Activated CD4-positive, alpha-beta memory T cell treated with anti-CD3 and anti-CD28 coated beads for 36 hours (primary cell): ENCODE measurements at places on chromosomes 6 and 20. TPM values are rescaled to one million over a fixed set of nuclear protein-coding genes. Genes with fewer than 3 reads are reported as not detected.

Gene OVOL2
- total RNA-seq, result not detected

DNA sequence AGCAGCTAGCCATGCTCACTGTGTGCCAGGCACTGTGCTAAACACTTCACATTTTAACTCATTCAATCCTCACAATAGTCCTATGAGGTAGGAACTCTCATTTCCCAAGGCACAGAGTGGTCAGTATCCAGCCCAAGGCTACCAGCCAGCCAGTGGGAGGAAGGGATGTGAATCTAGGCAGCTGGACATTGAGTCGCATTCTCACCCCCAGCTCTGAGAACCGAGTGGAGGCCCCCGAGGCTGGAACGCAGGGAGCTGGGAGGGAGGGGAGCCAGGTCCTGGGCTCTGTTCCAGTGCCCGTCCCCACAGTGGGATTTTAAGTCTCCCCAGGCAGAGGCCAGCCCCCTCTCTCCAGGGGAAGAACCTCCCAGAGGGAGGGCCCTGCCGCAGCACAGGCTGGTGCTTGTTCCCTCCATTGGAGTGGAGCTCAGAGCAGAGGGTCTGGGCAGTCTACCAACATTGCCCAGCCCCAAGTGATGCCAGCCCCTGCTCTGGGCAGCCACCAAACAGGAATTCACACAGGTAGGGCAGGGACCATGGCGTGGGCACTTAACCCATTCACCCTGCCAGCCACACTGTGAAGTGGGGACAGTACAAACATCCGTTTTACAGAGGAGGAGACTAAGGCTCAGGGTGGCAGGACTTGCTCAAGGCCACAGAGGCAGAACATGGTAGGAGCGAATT lies 131.3 kb downstream of the CEBPB start:
- DNase-seq, result no peak

DNA sequence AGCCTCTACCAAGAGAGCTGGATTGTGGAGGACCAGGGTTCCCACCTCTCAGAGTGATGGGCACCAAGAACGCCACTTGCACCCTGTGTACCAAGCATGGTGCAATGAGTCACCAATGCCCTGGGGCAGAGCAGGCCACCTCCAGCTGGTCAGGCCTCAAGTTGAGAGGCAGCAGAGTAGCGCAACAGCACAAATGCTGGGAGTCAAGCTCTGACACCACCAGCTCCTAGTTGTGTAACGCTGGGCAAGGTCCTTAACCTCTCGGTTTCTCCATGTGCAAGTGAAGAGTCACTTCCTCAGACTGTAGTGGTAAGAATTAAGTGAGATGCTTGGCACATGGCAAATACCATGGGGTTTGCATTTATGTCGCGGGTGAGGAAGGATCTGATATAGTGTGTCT lies 25.6 kb downstream of the GFOD1 start:
- no peak for DNase-seq

DNA sequence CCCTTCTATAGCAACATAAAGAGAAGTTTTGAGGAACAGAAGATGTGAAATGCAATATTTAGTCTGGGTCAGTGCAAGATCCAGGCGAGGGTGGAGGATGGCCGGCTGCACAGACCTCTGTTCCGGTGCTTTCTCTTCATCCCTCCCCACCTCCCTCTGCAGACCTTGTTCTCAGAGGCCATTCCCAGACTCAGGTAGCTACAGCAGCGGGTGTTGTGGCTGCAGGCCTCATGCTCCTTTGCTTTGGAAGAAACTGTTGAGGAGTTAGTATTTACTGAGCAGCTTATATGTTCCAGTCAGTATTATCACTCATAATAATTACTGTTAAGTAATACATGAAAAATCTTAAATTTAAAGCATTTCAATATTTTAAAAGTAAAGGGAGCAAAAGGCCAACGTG lies 1.7 kb downstream of the BTN3A3 start:
- no peak for DNase-seq

GRCh38 chr20:16761305-16761829 lies 13.2 kb downstream of the OTOR start:
- peak; percentile 49 for DNase-seq

Gene C6orf15
- total RNA-seq, result not detected

DNA sequence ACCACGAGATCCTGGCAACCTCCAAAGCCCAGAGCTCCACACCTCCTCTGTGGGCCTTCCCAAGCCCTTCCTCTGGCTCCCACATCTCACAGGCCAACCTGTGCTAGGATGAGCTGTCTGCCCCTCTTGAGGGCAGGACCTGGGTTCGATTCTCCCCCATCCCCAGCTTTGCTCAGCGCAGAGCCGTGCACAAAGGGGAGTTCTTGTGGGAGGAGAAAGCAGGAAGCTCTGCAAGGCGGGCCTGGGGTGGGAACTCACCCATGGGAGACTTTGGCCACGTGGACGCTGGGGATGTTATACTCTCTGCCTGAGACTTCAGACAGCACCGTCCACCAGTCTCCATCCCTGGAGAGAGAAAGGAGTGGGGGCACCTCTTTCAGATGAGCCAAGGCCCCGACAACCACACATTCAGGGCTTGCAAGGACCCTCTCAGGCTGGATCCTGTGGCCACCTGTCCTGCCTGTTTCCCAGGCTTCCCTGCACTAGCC lies 12.7 kb downstream of the SLA2 start:
- DNase-seq, result no peak

DNA sequence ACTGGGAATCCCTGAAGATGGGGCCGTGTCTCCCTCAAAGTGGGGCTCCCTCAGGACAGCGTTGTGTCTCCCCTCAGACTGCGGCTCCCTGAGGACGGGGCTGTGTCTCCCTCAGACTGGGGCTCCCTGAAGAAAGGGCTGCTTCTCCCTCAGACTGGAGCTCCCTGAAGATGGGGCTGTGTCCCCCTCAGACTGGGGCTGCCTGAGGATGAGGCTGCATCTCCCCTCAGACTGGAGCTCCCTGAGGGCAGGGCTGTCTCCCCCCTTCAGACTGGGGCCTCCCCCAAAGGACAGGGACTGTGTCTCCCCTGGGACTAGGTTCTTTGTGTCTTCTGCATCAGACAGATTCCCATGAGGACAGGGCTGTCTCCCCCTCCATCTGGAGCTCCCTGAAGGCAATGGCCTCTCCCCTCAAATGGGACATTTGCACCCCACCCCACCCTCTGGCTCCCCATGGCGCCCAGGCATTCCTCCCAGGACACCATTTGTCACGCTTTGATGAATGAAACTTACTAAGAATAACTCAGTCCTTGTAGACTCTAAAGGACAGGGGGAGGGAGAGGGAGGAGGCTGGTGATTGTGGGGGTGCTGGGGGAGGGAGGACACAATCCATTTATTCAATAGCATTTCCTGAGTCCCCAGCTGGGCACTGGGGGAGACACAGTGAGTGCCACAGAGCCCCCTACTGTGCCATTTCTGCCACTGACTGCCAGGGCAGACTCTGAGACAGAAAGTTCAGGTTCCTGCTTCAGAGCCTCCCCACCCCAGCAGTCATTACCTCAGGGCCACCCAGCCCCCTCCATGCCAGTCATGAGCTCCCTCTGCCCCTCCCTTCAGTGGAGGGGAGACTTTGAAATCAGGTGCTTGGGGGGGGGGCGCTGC lies 122.4 kb downstream of the MRPL14 start:
- DNase-seq, result peak; percentile 22

DNA sequence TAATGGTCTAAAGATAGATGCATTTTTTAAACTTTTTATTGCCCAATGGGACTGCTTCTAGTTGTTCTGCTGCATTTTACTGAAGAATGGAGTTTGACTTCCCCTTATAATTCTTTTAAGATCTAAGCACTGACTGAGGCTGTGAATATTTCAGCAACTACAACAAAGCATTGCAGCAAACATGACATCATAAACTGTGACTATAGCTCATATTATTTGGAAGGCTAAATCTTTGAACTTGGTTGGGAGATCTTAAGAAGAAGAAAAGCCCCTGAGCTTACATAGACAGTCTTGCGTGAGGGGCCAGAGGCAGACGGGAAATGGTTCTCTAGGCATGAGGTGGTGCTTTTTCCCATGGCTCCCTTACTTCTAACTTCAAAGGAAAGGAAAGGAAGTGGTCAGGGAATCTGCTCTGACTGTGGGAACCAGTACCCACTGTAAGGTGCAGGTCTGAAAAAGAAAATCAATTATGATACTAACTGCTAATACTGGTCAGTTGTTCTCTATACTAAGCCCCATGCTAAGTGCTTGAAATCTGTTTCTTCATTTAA lies 14.8 kb downstream of the HEY2 start:
- no peak for DNase-seq

- DNase-seq, result no peak
Observed at GRCh38 chr20:4844325-4844724, 122.6 kb downstream of the PRND start.

DNA sequence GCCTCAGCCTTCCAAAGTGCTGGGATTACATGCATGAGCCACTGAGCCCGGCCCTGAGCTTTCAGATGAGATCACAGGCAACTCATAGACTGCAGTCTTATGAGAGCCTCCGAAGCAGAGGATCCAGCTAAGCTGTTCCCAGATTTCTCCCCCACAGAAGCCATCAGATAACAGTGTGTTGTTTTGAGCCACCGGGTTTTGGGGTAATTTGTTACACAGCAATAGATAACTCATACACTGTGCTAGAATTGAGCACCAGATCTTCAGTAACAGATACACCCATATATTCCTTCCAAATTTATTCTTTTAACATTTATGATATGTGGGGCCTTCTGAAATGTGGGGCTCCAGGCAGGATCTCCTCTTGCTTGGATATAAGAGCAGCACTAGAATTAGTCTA lies 19.0 kb upstream of the ZBTB22 start:
- no peak for DNase-seq

Gene CST2
- not detected for total RNA-seq

Gene CDS2
- total RNA-seq, result 47.4 TPM

GRCh38 chr6:118714756-118715155 lies 63.4 kb upstream of the CEP85L start:
- no peak for DNase-seq

- DNase-seq, result no peak
Observed at GRCh38 chr6:18415671-18416340, 28.7 kb downstream of the RNF144B start.

GRCh38 chr6:41568202-41568584 lies 22.0 kb downstream of the FOXP4 start:
- DNase-seq, result no peak

DNA sequence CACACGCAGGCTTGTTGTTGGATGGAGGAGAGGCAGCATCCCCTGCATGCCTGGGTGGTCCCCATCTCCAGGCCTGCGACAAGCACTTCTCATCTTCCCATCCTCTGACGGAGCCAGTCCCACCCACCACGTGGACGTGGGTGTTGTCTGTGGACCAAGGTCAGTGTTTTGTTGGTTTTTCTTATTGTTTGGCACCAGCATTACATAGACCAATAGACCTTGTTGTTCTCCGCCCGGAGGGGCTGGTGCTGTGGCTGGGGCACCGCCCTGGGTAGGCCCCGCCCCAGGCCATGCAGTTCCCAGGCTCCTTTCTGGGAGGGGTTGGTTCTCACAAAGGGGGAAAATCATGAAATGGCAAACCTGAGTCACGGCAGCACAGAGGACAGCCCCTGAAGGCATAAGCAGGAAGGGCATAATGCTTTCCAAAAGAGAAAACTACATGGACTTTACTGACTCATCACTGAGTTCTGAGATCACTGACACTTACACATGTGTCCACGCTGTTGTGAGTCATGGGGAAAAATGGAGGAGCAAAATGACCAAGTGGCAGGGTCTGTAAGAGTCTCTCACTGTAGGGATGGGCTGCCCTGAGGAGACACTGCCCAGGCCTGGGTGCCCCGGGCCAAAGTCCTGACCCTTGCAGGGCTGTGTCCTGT lies 90.8 kb downstream of the THBS2 start:
- no peak for DNase-seq

Gene SNAI1
- total RNA-seq, result not detected

Gene PRPH2
- total RNA-seq, result not detected

DNA sequence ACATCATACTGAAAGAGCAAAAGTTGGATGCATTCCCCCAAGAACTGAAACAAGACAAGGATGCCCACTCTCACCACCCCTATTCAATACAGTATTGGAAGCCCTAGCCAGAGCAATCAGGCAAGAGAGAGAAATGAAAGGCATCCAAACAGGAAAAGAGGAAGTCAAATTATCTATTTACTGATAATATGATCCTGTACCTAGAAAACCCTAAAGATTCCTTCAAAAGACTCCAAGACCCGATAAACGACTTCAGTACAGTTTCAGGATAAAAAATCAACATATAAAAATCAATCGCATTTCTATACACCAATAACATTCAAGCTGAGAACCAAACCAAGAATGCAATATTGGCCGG lies 14.5 kb downstream of the CDK19 start:
- DNase-seq, result no peak

GRCh38 chr6:4017834-4018170 lies 61.1 kb downstream of the FAM217A start:
- no peak for DNase-seq

GRCh38 chr6:113432521-113433334 lies 424.4 kb upstream of the MARCKS start:
- no peak for DNase-seq

Gene GABRR1
- total RNA-seq, result not detected

DNA sequence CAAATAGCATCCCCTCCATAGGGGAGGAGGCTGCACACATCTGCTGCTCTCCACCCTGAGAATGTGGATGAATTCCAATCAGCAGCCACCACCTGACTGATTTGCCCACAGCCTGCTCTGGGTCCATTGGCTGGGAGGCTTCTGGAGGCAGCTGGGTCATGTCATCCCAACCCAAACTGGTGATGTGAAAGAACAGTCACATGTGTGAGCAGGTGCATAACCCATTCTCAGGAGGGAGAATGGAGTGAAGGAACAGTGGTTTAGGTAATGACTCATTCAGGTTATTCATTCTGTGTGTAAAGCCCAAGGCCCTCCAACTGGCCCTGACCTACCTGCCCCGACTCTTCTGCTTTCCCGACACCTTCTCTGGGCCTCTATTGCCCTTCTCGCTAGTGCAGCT lies 90.9 kb upstream of the GCM1 start:
- peak; percentile 43 for DNase-seq

GRCh38 chr6:146886587-146887446 lies 288.0 kb downstream of the ADGB start:
- DNase-seq, result no peak

DNA sequence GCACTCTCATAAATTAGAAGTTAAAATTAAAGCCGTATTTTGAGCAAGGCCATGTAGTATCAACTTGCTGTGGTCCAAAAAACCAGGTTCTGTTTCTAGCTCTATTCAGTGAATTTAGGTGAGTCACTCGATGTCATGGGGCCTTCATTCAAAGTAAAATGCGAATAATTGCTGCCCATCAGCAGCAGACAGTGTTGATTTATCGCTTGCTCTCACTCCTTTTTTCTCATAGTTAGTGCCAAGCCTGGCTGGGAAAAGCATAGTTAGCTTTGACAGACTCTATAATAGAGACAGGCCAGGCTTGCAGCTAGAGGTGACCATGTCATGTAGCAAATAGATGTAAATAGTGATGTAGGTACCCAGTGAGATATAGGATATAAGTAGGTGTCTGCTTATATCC lies 136.0 kb downstream of the EDN1 start:
- no peak for DNase-seq

GRCh38 chr6:169930799-169931198 lies 179.4 kb downstream of the ERMARD start:
- no peak for DNase-seq

DNA sequence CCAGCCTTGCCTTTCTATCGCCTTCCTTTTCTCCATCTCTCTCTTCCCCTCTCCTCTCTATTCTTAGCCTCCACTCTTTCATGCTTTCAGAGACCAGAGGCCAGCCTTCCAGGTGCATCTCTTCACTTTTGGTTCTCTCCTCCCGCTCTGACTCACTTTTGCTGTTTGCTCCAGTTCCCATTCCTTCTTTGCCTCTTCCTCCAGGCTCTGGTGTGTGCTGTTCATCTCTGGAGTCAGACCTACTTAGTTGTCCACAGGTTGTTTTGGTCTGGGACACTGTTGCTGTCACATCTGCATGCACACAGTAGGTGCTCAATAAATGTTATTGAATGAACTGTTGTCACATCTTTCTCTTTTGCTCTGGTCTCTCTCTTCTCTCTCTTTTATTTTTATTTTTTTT lies 1.6 kb upstream of the CDH22 start:
- no peak for DNase-seq
